ENCODE measurements at places on chromosomes 16 and 17. TPM values are rescaled to one million over a fixed set of nuclear protein-coding genes. Genes with fewer than 3 reads are reported as not detected.

DNA sequence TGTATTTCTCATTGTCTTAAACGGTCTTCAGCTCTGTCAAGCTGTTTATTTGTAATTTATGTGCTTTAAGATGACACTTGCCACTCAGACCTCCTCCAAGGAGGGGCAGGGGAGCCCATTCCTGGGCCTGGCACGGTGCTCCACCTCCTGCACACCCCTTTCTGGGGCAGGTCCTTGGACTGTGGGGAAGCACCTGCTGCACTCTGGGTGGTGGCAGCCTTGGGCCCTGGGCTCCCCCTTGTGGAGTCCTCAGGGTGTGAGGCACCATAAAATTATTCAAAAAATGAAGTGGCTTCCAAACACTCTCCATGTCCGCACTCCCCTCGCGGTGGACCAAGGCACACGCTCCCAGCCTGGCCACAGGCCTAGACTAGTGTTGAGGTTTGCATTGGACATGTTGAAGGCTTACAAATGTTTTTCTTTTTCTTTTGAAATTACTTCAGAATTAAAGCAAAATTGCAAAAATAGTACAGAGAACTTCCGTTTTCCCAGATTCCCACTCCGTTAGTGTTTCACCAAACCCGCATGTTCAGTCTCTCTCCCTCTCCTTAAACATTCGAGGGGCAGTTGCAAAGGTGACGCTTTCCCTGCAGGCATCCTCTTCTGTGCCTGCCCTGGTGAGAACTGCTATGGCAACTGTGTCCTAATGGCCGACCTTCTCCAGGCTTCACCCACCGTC, 32.4 kb downstream of the FOXK2 start:
- peak; percentile 83 for DNase-seq

GRCh38 chr16:9378876-9379275, 287.4 kb downstream of the HAPSTR1 start:
- no peak for DNase-seq

- no peak for DNase-seq
Measured at GRCh38 chr17:44568945-44569858, 11.9 kb downstream of the FZD2 start.

DNA sequence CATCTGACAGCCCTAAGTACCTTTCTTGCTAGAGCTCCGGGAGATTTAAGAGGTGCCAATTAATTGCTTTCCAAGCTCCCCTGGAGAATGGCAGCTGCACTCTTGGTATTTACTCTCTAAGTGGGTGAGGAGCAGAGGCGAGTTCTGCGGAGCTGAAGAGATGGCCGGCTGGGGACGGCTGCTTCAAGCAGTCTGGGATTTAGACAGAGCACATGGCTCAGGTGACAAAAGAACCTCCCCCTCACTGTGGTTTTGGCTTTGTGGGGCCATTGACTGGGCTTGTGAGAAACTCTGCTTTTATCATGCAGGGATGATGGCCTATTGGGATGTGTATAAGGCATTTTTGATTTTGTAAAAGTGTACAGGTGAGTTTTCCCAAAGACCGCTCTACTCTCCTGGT, 239.3 kb upstream of the EEF2KMT start:
- no peak for DNase-seq

GRCh38 chr17:74410001-74410443, 21.9 kb upstream of the GPRC5C start:
- no peak for DNase-seq

DNA sequence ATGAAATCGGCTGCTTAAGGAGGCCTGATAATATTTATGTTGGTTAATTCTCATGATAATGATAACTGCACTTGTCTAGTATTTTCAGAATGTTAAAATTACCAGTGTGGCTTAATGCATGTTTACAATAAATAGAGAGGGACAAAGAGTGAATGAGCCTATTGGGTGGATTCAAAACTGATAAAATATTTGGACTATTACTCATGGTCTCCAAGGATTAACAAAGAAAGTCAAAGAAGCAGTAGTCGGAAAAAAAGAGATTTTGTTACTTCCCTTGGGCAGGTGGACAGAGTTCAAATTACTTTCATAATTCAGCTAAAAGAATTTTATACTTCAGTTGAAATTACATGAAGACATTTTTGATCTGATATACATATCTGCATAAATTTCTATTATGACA, 258.2 kb upstream of the PMFBP1 start:
- no peak for DNase-seq

- DNase-seq = no peak
Measured at GRCh38 chr16:21727344-21727743, 63.6 kb downstream of the OTOA start.

DNA sequence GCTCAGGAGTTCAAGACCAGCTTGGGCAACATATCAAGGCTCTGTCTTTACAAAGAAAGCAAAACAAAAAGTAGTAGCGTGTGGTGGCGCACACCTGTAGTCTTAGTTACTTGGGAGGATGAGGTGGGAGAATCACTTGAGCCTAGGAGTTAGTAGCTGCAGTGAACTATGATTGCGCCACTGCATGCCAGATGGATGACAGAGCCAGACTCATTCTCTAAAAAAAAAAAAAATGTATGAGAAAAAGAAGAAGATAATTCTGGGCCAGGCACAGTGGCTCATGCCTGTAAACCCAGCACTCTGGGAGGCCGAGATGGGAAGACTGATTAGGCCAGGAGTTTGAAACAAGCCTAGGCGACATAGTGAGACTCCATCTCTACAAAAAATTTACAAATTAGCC, 28.5 kb downstream of the STAT5B start:
- DNase-seq = no peak

TVP23A gene
- not detected for total RNA-seq

CHCT1 gene
- not detected for total RNA-seq

NPIPB8 gene
- 1.0 TPM for total RNA-seq

CACNG4 gene
- total RNA-seq = not detected

TXNDC11 gene
- total RNA-seq = 34.4 TPM

Data from activated CD8-positive, alpha-beta T cell treated with anti-CD3 and anti-CD28 coated beads, Interleukin-2, amount 10 ng/mL, durations not matched to agents 7 days and 5 days (primary cell).